Neural crest cell (in vitro differentiated cells): ENCODE measurements at places on chromosomes 7 and 10.

- no peak for DNase-seq
These were observed 63.9 kb downstream of the PRKAG2 start for GRCh38 chr7:151812967-151813366.

DNA sequence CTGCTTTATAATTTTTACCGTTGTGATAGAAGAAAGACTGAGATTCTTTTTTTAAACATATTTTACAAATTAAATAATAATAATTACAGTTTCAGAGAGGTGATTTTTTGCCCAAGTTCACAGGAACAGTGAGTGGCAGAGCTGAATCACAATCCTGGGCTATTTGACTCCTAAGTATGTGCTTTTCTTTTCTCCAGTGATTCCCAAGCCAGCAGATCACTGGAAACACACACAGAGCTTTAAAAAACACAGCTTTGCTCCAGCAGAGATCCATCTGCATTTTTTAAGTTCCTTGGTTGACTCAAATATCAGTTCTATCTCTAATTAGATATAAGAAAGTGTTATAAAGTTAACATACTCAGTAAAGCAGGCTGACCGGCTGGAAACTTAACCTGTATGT lies 69.0 kb downstream of the AHR start:
- no peak for DNase-seq

DNA sequence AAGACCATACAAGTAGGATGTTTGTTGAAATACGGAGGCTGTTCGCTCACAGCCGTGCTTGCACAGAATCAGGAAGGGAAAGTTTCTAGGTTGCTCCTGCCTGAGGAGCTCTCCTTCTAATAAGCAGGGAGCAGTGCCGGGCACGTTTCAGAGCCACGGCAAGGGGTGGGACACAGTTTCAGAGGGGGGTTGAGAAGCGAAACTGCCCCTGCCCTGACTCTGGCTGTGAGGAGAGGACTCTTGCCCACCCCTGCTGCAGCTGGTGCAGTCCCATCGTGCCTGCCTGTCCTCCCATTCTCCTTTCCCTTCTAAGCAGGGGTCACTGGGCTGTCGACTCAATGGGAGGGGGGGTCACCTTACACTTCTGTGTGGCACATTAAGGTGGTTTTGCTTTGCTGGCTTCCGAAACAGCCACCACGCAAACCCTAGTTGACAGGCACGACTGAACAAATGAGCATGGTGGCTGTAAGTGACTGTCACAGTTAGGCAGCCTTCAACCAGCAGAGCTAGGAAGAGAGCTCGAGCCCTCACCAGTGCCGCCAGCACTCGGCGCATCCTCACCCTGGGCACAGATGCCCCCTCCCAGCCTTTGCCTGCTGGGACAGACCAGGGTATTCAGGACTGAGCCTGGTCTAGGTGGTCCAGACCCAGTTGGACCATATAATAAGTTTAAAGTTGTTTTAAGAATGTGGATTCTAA lies 37.5 kb downstream of the ZNF467 start:
- no peak for DNase-seq

- DNase-seq: no peak
These were observed 5.1 kb downstream of the UNC5B start for GRCh38 chr10:71217266-71218045.

DNA sequence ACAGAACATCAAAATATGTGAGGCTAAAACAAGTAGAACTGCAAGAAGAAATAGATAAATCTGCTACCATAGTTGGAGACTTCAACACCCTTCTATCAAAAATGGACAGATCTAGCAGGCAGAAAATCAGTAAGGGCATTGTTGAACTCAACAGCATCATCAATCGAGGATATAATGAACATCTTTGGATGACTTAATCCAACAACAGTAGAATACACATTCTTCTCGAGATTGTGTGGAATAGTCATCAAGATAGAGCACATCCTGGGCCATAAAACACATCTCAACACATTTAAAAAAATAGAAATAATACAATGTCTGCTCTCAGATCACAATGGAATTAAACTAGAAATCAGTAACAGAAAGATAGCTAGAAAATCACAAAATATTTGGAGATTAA lies 9.9 kb downstream of the IGFBP1 start:
- DNase-seq: no peak

GRCh38 chr10:124689911-124690498 lies 54.2 kb downstream of the FAM53B start:
- no peak for DNase-seq

- no peak for DNase-seq
These were observed 114.8 kb upstream of the NPY start for GRCh38 chr7:24169077-24169624.

DNA sequence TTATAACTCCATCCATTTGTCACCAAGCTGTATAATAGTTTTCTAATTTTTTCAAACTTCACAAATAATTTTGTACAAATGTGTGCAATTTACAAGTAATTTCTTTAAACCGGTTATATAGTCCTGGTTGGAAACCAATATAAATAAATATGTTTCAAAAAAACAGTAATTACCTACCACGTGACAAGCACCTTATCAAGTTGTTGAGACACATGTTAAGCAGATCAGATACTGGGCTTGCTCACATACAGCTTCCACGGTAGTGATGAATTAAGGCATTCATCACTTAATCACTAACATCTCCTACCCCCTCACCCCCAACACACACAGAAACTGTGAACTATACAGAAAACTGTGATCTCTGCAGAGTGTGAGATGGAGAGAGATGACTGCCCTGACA lies 630.0 kb upstream of the MBL2 start:
- DNase-seq: no peak

DNA sequence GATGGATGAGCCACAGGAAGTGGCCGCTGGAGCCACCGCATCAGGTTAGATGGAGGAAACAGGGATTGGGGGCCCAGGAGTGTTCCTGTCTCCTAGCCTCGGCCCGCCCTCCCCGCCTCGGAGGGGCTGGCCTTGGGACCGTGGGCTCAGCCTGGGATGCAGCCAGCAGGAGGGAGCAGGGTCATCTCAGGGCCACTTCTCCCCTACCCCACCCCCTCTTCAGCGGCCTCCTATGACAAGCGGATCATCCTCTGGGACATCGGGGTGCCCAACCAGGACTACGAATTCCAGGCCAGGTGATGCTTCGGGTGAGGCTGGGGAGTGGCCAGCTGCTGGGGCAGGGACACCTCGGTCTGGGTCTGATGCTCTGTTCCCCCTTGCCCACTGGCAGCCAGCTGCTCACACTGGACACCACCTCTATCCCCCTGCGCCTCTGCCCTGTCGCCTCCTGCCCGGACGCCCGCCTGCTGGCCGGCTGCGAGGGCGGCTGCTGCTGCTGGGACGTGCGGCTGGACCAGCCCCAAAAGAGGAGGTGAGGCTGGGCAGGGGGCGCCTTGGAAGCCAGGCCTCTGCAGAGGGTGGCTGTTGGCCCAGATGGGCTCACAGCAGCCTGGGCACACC lies 4.7 kb downstream of the LRWD1 start:
- no peak for DNase-seq

- no peak for DNase-seq
These were observed 967.2 kb downstream of the XPNPEP1 start for GRCh38 chr10:108956149-108956548.

- no peak for DNase-seq
These were observed 7.5 kb downstream of the EPHB6 start for GRCh38 chr7:142862351-142862750.

DNA sequence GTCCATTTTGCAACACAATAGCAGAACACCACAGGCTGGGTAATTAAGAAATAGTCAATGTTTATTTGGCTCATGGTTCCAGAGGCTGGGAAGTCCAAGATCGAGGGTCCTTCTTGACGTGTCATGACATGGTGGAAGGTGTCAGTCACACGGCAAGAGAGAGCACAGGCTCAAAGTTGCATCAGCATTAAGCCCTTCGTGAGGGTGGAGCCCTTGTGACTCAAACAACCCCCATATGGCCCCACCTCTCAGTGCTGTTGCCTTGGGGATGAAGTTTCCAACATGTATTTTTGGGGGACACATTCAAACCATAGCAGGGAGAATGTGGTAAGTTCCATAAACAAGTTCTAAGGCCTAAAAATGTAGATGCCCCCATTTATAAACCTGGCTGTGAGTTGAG lies 24.6 kb upstream of the GTPBP4 start:
- no peak for DNase-seq

DNA sequence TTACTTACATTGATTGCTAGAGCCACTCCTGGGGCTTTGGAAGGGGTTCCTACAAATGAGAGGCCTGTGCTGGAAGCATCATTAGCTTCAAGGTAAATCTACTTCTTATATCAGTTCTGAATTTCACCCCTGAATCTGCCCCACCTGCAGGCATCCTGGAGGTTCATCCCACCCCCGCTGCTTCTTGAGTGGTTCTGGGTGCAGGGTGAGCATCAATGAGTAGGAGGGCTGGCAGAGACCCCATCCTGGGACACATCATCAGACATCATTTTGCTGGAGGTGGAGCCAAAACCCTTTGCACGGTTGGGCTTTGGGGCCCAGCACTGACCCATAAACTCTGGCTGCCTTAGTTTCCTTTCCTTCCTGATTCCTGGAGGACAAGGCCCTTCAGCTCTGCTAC lies 143.7 kb downstream of the PTPN20 start:
- DNase-seq: no peak

DNA sequence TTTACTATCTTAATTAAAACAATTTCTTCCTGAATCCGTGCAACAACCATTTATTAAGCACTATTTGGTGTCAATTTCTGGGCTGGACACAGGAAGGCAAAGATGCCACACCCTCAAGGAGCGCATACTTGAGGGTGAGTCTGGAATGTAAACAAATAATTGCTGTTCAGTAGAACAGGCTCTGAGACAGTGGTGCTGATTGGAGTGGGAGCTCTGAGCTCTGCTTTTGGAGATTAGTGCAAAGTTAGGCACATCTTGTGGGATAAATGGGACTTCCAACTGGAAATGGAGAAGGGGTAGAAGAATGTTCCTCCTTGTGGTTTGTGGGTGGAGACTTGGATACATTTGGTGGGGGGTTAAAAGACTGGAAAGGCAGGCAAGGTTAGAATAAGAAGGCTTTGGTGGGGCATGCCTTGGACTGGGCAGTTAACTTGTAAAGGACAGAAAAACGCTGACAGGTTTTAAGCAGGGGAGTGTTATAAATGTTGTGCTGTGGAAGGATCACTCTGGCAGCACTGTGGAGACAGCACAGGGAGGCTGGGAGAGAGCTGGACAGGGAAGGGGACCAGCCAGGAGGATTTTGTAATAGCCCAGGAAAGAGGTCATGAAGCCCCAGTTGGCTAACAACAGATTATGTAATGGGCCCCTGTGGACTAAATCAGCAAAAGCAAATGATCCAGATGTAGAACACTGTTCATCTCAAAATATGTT lies 80.7 kb downstream of the ZNF365 start:
- DNase-seq: no peak

DNA sequence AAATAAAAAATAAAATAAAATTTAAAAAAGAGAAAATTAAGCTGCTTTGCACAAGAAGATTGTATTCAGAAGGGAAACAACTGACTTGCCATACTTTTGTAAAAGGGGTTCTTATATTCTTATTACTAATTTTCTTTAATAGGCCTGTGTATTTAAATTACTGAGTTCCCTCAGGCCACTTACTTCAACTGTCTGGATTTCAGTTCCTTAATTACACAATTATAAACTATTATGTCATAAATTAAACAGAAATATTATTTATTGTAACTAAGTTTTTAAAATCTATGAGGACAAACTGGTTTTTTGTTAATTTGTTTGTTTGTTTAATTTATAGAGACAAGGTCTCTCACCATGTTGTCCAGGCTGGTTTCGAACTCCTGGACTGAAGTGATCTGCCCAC lies 22.4 kb upstream of the MICU1 start:
- DNase-seq: no peak

DNA sequence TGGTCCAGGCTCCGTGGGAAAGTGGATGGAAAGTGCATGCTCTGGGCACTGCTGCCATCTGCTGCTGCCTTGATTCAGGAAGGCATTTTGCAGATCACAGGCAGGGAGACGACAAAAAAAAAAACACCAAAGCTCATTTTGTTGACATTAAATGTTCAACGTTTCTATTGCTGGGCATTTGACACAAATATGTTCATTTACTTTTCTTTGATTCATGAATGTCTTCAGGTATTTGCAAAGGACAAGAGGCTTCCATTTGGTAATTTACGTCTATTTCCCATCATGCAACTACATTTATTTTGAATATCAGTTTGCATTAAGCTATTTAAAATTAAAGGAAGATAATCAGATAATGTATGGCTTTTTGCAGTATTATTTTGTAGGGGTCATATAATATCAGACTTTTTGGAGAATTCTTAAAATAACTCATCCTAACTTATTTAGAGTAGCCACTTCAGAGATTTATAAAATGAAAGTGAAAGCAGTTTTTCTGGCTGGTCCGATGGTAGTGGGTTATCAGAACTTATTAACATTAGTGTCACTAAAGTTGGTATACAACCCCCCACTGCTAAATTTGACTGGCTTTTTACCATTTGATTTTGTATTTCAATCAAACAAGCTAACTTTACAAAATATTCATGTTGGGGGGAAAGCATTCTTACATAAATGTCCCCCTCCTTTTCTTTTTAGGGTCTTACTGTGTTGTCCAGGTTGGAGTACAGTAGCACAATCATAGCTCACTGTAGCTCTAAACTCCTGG lies 65.3 kb downstream of the PDIA4 start:
- no peak for DNase-seq

- DNase-seq: no peak
These were observed 4.3 kb upstream of the GPNMB start for GRCh38 chr7:23242321-23242720.
